ENCODE measurements at places on chromosomes 2 and 18.

- no peak for DNase-seq
Measured at GRCh38 chr2:73239776-73240175, 5.7 kb downstream of the CCT7 start.

GRCh38 chr2:113755835-113756354 lies 547 bp downstream of the SLC35F5 start:
- DNase-seq = no peak

DNA sequence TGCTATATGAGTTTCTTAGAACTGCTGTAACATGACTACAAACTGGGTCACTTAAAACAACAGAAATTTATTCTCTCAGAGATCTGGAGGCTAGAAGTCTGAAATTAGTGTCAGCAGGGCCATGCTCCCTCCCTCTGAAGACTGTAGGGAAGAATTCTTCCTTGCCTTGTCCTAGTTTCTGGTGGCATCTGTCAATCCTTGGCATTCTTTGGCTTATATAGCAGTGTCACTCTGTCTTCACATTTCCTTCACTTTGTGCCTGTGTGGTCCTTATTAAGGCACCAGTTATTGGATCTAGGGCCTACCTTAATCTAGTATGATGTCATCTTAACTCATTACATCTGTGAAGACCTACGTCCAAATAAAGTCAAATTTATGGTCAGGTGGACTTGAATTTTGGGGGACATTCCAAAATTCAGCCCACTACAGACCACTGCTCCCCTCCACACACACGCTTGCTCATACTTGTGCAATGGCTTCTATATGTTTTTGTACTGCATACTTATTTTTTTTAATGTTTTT lies 7.6 kb downstream of the ZC3H15 start:
- DNase-seq = no peak

GRCh38 chr2:216679658-216680024 lies 15.7 kb downstream of the IGFBP5 start:
- DNase-seq = no peak

DNA sequence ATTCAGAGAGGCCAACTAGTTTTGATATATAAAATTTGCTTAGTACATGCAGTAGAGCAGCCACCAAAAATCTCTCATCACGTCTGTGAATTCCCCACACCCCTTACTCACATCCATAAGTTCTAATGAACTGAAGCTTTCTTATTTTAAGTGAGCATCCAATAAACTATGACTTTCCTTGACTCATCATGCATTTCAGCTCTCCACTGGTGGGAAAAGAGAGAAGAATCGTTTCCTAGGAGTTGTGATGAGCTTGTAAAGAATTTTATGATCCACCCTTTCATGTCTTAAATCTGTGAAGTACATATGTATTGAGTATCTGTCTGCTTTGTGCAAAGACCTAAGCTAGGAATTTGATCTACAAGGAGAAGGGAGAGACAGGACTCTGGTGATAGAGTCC lies 428.6 kb downstream of the SETBP1 start:
- DNase-seq = no peak

DNA sequence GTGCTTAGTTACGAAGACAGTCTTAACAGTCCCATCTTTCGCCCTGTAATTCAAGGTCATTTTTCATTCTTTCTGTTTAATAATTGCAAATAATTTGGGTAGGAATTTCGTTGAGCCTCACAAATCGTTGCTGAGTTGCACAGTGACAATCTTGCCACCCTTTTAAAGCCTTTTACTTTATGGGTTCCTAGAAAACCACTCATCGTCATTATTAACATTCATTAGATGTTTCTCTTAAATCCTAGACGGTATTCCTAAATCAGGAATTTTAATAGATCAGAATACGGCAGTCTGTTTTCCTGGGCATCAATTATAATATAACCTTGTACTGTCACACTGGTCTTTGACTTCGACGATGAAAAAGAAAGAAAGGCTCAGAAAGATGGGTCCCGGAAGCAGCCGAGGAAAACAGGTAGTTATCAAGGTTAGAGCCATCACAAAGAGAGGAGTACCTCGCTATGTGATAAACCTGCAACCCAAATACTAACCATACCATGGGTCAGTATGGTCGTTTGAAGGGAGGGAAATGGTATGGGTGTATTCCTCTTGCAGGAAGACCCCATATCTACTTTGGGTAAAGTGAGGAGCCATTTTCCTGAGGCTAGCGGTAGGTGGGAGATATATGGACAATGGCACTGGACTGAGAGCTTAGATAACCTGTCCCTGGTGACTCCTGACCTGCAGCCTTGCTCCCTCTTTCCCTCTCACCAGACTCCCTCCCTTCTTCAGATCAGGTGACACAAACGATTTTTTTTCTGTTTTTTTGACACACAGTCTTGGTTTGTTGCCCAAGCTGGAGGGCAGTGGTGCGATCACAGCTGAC lies 981 bp upstream of the SF3B1 start:
- no peak for DNase-seq

DNA sequence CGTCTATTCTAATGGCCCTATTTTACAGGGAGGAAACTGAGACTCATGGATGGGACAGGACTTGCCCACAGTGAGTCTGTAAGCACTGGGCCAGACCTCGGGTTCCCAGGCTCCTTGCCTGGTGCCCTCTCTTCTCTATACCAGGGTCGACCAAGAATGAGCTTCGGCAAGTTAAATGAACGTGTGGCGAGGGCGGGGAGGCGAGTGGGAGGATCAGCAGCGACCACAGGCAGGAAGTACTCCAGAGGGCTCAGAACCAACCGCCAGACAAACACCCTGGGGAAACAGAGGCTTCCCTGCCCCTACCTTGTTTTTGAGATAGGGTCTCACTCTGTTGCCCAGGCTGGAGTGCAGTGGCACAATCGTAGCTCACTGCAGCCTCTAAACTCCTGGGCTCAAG lies 177.7 kb upstream of the SMAD2 start:
- DNase-seq = no peak

All from HCT116 (cell line).